ENCODE measurements at places on chromosomes 16 and 17.
A peak's percentile ranks its signal among the peaks of the same experiment; 100 is the strongest.

DNA sequence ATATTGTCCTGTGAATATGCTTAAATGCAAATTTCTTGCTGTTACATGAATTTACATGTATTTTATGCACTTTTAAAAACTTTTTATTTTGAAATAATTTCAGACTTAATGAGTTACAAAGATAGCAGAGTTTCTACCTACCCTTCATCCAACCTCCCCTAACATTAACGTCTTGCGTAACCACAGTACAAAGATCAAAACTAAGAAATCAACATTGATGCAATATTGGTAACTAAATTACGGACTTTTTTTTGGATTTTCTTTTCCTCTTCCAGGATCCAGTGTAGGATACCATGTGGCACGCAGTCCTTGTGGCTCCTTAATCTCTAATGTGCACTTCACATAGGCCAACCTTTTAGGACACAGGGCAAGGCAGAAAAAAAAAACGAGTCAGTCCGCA lies 124.9 kb downstream of the ABCC12 start:
- DNase-seq: no peak

- DNase-seq: no peak
Measured at GRCh38 chr17:65388911-65389310, 172.5 kb downstream of the AXIN2 start.

DNA sequence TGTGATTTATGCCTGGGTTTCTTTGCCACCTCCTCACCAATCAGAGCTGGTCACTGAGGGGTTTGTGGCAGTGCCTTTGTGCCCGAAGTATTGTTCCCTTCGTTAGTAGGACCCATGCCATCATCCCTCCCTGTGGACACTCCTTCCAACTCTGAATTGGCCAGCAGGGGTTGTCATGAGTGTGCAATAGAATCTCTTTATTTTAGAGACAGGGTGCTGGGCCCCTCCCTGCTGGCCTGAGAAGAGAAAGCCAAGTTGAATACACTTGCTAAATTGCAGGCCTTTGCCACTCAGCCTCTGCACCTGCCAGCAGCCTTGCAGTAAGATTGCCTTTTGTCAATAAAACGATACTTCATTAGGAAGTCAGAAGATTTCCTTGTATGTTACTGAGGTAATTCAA lies 40.7 kb upstream of the SLC12A3 start:
- DNase-seq: no peak

GRCh38 chr17:64084086-64084939 lies 45.6 kb downstream of the ERN1 start:
- no peak for DNase-seq

- DNase-seq: peak; percentile 47
Measured at GRCh38 chr16:68074850-68075555, 10.2 kb upstream of the NFATC3 start.

DNA sequence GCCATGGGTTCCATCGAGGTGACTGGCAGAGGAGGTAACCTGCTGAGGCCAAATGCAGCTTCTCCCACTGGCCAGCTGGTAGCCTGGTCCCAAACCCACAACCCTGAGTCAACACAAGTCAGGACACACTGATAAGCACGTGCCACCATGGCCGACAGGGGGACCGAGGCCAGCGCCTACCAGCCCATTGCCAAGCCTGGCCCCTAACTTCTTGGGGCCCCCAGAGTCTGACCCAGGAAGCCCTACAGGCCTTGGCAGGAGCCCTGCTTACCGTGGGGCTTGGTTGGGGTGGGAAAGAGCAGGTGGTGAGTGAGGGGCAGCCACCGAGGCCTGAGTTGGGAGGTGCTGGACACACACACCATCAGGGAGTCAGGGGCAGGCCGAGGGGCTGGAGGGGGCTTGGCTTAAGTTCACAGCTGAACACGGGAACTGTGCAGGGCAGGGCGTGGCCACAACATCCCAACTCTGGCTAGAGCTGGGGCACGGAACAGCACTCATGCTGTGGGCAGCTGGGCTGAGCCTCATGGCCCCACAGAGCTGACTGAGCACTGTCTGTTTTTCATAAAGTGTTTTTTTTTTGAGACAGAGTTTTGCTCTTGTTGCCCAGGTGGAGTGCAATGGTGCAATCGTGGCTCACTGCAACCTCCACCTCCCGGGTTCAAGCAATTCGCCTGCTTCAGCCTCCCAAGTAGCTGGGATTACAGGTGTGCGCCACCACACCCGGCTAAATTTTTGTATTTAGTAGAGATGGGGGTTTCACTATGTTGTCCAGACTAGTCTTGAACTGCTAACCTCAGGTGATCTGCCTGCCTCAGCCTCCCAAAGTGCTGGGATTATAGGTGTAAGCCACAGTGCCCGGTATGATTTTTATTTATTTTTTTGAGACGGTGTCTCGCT lies 5.5 kb downstream of the MRPL28 start:
- no peak for DNase-seq

DNA sequence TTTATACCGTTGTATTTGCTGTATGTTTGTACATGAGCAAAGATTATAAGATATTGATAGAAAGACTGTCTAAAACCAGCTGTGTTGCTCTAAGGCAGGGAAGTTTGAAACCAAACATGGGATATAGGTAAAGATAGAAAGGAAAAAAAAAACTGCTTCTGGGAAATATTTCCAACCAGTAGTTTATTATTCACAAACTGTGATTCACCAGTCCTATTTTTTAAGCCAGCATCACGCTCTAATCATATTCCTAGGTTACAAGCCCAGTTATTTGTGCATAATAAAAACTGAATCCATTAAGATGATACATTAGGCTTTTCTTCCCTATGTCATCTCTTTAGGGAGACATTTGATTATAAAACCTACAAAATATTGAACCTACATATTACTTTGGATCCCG lies 4.0 kb downstream of the ERN1 start:
- no peak for DNase-seq

GRCh38 chr16:10465821-10466220 lies 80.0 kb downstream of the ATF7IP2 start:
- no peak for DNase-seq

DNA sequence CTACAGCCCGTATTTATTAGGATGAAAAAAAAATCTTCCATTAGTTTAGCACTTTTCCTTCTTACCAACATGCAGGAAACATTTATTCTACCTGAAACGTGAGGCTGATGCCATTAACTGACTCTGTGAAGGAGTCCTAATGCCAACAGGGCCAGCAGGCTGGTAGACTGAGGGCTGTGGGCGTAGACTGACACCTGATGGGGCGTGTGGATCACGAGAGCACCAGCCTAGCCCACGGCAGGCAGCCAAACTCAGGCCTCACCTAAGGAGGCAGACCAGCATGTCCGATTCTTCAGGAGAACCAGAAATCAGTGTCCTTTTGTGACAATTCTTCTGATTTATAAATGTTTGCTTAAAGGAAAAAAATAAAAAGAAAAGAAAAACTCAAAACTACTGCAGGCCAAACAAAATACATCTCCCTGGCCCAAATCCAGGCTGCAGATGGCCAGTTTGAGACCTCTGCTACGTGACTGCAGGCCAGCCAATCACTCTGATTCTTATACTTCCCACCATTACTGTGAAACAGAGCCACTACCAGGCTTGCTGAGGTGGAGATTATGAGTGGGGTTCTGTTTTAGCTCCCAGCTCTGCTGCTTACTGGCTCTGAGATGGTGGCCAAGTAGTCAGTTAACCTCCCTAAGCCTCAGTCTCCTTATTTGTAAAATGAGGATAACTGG lies 66.5 kb downstream of the GNAO1 start:
- no peak for DNase-seq

- DNase-seq: no peak
Measured at GRCh38 chr16:23182679-23183542, at the start of gene SCNN1G. Gene SCNN1G, plus strand, starts transcription at chr16:23182745. Its CDS starts 3,527 bp downstream, at chr16:23186272.

DNA sequence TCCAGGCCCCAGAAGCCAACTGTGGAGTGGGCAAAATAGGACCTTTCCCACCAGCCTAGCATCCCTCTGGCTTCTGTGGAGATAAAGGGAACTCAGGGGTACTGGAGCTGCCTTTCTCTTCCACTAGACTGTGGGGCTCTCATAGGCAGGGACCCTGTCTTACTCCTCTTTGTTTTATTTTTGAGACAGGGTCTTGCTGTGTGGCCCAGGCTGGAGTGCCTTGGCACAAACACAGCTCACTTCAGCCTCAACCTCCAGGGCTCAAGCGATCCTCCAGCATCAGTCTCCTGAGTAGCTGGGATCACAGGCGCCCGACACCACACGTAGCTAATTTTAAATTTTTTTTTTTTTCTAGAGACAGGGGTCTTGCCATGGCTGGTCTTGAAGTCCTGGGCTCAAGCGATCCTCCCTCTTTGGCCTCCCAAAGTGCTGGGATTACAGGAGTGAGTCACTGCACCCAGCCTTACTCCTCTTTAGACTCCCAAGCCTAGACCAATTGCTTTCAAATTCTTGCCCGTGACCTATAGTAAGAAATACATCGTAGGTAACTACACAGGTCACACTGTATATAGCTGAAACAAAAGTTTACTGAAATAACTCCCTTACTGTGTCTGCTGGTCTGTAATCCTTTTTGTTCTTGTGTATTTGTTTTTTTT lies 2.6 kb downstream of the RAI1 start:
- no peak for DNase-seq

DNA sequence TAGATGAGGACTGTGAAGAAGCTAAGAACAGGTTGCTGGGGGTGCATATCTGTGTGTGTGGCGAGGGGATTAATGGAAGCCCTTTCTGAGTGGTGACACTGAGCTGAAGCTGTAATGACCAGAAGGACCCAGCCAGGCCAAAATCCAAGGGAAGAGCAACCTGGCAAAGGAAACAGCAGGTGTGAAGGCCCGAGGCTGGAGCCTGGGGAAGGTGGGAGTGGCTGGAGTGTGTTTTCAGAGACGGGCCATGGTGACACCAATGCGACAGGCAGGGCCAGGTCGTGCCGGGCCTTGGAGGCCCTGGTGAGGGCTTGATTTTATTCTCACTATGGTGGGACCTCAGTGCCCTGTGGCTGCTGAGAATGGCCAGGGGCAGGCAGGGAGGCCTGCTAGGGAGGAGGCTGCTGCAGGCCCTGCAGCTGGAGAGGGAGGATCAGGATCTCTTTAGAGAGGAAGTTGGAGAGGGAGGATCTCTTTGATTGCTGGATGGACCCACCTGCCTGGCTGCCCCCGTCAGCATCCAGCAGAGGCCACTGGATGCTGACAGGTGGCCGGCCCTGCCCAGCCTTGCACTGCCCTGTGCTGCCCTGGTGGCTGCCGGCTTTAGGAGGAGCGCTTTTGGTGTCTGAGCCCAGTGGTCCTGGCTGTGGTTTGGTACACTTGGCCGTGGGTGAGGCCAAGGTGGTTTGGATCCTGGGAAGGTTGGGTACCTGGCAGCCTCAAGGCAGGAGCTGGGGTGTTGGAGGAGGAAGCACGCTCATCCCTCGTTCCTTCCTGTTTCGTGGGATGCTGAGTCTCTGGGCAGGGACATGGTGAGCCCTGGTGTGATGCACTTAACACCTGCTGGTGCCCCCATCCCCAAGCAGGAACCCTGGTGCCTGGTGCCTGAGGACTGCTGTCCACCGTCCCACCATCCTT lies 188.3 kb downstream of the SEC14L1 start:
- no peak for DNase-seq

- DNase-seq: no peak
Measured at GRCh38 chr16:48745541-48745940, 135.6 kb upstream of the N4BP1 start.

DNA sequence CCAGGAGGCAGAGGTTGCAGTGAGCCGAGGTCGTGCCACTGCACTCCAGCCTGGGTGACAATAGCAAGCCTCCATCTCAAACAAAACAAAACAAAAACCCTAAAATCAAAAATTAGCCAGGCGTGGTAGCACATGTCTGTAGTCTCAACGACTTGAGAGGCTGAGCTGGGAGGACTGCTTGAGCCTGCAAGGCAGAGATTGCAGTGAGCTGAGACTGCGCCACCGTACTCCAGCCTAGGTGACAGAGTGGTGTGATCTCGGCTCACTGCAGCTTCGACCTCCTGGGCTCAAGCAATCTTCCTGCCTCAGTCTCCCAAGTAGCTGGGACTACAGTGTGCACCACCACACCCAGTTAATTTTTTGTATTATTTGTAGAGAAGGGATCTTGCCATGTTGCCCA lies 87.6 kb downstream of the MYH11 start:
- DNase-seq: no peak

DNA sequence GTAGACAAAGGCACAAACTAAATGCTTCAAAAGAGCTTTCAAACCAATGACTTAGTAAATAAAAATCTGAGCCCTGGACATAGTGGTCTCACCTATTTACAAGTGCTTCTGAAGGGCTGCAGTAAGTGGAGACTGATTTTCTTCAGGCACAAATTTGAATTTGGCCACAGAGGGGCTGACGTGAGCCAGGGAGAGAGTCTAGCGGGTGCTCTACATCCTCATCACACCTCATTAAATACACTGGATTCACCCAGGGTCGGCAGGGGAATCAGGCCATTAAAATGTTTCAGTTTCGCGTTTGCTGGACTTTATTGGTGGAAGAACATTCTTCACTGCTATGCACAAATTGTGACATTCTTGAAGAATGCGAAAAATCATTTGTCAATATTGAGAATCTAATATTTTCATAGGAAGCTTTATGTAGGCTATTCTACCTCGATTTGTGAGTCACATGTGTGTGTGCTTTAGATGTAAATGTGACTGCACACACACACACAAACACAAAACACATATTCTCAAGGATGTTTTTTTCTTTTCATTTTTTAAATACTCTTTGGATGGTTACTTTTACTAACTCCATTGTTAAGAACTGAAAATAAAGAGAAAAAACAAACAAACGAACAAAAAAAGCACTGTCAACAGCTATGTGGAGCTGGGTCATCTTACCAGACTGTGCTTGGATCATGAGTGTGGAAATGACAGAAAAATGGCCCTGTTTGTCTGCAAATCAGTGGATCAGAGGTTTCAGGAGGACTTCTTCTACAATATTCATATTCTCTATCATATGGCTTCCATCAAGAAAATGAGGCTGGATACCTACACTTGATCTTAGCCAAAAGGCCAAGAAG lies 58.9 kb downstream of the CDH11 start:
- no peak for DNase-seq

- DNase-seq: no peak
Measured at GRCh38 chr17:80722661-80723060, 178.0 kb downstream of the RPTOR start.

DNA sequence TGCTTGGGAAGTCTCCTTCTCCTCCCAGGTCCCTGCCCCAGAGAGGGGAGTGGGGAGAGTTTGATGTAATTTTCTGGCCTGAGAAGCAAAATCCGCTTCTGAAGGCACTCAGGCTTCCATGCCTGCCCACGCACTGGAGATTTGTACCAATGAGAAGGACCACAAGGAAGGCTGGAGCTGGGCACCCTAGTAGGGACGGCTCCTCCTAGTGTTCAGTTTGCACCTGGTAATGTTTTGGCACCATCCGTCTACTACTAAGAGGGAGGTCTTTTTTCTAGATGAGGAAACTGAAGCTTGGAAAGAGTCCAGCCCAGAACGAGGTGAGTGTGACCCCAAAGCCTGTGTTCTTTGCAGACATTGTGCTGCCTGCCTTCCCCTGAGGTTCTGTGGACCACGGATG lies 83.6 kb upstream of the NLRP1 start:
- no peak for DNase-seq

Data from T-cell (primary cell).